ENCODE measurements at places on chromosomes 12 and 14.

DNA sequence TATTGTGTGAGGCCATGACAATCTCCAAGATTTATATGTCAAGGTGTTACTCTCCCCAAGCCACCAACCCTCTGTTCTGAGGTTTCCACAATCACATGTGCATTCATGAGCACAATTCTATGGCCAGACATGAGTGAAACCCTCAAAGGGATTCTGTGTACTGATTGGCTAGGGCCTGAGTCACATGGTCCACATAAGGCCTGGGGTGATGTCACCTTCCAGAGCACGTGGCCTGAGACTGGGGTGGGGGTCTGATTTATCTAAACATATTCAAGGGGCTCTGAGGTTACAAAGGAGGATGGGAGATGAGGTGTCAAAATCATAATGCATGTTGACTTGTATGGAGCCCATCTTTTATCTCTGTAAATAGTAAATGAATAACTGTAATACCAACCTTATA lies 1369.9 kb upstream of the TMEM132C start:
- DNase-seq = no peak

GRCh38 chr12:80938397-80938796 lies 663 bp upstream of the LIN7A start:
- DNase-seq = no peak

GRCh38 chr12:75658901-75659823 lies 147.8 kb upstream of the KRR1 start:
- no peak for DNase-seq

GRCh38 chr14:24813089-24813815 lies 179.3 kb upstream of the GZMB start:
- DNase-seq = no peak

DNA sequence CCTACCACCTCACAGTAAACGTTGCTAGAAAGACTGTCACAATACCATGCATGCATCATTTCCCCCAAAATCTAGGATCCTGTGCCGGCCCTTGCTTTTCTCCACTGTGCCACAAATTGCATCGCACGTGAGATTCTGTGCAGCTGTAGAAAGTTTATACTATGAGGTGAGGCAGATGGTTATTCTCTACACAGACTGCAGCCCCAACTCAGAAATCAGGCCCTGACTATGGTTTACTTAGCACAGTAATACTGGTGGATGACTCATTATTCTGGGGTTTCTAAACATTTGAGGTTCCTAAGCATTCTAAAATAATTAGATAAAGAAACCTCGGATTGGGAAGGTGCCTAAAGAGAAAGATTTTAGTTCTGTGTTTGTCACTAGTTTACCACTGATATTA lies 163.8 kb upstream of the CCDC198 start:
- no peak for DNase-seq

GRCh38 chr12:24379861-24380521 lies 430.5 kb upstream of the SOX5 start:
- no peak for DNase-seq

GRCh38 chr14:33643426-33644181 lies 307.3 kb downstream of the EGLN3 start:
- DNase-seq = no peak
